ENCODE measurements at places on chromosomes 6 and 20.

DNA sequence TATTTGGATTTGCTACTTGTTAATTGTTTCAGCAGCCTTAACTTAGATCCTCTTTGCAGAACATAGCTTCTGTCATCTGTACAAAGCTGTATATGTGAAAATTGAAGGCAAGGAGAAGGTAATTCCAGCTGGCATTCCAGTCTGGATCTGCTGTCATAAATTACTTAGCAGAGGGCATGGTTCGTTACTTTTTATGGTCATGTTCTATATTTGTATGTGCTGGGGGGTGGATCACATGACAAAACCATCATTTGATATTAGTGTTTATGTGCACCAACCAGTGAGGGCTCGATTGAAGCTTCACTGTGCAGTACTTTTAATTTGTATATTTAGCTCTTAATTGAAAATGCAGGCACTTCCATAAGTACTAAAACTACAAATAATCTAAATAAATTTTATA lies 80.2 kb downstream of the CAP2 start:
- no peak for DNase-seq

DNA sequence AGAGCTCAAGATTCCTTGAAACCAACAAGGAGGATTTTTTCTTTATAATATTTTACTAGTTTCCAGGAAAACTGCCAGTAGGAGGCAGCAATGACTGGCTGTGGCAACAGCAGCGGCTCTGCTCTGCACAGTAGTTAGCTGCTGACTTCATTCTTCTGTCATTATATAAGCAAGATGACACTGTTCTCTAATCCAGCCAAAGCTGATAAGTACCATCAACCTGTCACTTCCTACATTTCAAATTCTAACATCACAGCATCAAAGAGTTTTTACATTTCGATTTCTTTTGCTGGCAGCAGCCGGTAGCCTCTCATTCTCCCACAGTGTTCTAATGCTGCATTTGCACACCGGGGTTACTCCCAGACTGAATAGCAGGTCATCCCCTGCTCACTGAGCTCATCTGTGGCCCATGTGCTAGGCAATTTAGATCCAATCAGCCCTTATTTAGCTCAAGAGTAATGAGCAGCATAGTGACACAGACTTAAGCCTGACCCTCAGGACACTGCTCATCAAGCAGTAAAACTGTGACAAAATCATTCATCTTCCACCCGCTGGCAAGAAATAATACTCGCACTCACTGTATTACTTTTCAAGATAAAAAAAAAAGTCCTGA lies 67.8 kb downstream of the MMS22L start:
- DNase-seq = peak; percentile 62

DNA sequence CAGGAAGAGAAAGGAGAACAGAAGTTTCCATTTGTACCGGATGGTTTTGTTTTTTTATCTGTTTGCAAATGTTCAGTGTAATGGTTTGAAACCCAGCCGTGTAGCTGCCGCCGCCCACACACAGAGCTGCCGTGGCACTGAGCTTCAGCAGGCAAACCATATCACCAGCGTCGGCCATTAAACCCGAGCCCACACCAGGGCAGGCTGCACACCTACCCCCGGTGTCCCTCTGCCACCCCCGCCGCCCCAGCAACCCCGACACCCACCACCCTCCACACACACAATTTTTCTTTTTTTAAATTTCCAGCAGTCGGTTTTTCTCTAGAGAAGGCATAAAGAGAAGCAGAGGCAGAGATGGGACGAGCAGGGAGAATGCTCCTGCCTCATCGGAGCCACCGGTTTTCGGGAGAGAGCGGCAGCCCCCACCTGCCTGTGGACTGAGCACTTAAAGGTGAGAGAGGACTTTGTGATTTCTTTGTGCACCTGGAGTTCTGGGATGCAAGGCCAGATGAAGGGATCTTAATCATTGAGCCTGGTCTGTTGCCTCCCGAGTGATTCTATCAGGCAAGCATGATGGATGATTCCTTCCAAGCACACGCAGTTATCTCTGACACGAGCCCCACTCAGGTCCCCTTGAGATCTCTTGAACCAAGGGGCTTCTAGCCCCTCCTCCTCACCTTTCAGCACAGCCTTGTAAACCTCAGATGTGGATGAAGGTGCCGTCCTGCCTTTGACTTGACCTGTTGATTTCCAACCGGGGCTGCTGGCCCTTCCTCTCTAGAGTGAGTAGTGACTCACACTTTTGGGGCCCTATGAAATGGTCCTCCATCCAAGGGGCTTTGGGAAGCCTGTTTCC lies 17.5 kb upstream of the ZNF831 start:
- DNase-seq = no peak

- DNase-seq = no peak
Measured at GRCh38 chr6:35054106-35054742, 86.9 kb downstream of the TCP11 start.

DNA sequence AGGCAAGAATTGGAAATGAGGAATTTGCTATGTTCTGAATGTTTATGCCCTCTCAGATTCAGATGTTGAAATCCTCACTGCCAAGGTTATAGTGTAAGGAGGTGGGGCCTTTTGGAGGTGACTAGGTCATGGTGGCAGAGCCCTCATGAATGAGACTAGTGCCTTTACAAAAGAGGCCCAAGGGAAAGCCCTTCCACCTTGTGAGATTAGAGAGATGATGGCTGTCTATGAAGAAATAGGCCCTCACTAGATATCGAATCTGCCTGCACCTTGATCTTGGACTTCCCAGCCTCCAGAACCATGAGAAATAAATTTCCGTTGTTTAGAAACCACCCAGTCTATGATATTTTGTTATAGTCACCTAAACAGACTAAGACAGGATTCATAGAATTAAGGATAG lies 10.4 kb downstream of the ASIP start:
- no peak for DNase-seq

- no peak for DNase-seq
Measured at GRCh38 chr6:52649536-52650160, 21.3 kb upstream of the TMEM14A start.

GRCh38 chr6:80143419-80143937 lies 37.0 kb downstream of the BCKDHB start:
- peak; percentile 95 for DNase-seq

- DNase-seq = peak; percentile 12
Measured at GRCh38 chr20:44832724-44833123, 22.4 kb upstream of the RIMS4 start.

GRCh38 chr6:90484385-90484784 lies 102.5 kb downstream of the MAP3K7 start:
- no peak for DNase-seq

DNA sequence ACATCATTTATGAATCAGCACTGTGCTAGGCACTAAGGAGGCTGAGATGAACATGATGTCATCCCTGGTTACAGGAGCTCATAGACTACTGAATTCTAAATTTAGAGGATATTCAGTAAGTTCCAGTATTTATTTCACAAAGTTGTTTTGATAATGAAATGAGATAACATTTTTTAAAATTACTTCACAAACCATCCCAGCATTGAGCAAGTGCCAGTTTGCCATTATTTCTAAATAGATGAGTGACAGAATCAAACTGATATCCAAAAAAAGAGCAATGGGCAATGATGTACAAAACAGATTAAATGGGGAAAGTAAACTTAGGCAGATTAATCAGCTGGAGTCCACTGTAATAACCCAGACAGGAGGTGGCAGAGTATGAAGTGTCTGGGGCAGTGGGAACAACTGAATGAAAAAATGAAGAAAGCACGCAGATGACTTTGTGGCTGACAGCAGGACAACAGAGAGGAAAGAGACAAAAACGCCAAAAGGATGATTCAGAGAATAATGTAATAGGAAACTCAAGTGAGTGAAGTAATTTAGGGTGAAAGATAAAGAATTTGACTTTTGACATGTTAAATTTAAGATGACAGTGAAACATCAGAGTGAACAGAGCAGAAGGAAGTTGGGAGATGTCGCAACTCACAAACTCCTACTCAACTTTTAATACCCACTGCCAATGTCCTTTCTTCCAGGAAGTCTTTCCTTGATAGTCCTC lies 70.2 kb downstream of the RCAN2 start:
- peak; percentile 9 for DNase-seq

DNA sequence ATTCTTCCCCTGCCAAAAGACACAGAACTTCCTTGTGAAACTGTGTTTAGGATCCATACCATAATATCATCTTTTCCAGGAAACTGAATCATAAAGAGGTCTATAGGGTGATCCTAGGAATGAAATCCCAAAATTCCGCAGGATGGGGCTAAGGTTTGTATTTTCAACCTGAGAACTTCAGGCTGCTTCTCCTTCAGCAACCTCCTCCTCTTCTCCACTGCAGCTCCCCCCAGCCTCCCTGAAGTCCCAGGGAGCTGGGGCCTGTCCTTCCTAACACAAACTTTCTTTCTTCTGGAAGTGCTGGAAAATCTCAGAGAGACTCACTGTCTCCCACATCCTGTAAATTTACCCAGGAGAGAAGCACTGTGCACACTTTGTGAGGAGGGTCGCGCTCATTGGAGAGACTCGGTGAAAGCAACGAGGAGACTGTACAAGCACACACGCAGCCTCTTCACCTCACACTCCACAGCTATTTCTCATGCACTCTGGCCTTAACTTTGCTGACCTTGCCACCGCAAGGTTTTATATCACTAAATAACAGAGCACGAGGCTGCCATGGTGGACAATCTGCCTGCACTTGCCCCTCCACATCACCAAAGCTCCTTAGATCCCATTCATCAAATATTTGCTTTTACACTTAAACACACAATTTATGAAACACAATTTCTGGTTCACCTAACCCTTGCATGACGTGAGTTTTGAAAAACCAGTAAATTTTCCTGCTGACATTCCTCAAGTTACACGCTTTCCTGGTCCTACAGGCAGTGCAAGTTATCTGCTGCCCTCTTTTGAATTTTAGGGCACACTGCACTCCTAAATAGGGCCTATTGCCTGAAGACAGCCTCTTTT lies 14.3 kb downstream of the ID4 start:
- DNase-seq = peak; percentile 62

- DNase-seq = peak; percentile 36
Measured at GRCh38 chr6:116476002-116476678, 15.0 kb downstream of the CALHM6 start.

DNA sequence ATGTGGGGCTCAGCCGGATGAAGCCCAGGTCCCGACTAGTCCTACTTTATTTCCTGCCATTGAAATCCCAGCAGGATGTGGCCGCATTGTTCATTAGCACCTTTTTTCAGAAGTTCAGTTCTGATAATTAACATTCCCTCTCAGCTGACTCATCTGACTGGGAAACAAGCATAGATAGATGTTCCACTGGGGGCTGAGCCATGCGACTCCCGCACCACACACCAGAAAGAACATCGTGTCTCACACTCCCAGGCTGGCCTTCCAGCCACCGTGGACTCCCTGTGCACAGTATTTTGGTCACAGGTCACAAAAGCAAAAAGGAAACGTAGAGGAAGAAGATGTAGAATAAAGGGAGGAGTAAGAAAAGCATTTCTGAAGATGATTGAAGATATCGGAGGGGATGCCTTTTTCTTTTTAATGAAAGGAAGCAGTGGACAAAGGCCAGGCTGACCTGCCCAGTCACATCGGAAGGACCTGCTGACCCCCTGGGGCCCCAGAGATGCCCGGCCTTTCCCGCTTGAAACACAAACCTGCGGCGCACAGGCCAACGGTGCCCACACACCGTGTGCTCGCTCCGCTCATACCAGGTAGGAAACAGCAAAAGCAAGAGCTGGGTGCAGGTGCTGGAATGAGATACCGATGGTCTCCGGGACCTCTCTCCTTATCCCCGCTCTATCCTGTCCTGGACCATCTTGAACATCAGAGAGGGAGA lies 11.8 kb downstream of the RPS6KA2 start:
- DNase-seq = peak; percentile 19

DNA sequence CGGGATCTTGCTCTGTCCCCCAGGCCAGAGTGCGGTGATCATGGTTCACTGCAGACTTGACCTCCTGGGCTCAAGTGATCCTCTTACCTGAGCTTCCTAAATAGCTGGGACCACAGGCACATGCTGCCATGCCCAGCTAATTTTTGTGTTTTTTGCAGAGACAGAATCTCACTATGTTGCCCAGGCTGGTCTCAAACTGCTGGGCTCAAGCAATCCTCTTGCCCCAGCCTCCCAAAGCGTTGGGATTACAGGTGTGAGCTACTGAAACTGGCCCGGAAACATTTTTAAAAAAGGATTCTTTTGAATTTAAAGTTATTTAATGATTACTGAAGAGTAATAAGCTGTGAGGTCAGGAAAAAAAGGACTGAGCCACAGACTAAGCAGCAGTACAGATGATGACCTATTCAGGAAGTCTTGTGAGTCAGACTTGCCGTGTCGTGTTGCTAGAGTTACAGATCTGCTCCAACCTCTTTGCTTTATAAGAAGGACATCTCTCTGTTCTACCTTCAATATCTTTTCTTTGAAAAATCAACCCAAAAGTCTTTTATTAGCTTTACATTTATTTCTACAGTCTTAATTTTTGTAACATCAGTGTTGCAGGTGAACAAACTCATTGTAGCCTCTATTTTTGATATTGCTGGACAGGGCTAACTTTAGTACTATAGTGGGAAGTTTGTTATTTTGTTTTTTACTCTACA lies 108.7 kb downstream of the NCOA3 start:
- DNase-seq = peak; percentile 74

DNA sequence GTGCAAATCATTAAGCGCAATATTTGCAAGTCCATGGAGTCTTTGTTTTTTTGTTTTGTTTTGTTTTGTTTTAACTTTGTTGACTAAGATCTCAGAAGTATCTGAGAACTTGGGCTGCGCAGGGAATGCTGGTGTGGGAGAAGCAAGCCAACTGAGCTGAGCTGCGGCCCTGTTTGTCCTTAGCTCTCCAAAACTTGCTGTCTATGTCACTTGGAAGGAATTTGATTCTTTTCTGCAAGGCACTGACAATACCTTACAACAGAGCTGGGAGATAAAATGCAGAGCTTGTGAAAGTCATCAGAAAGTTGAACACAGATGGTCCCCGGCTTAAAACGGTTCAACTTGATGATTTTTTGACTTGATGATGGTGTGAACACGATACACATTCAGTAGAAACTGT lies 5.4 kb downstream of the SLC22A23 start:
- no peak for DNase-seq

- peak; percentile 32 for DNase-seq
Measured at GRCh38 chr20:38599410-38599882, 2.2 kb upstream of the ARHGAP40 start.

DNA sequence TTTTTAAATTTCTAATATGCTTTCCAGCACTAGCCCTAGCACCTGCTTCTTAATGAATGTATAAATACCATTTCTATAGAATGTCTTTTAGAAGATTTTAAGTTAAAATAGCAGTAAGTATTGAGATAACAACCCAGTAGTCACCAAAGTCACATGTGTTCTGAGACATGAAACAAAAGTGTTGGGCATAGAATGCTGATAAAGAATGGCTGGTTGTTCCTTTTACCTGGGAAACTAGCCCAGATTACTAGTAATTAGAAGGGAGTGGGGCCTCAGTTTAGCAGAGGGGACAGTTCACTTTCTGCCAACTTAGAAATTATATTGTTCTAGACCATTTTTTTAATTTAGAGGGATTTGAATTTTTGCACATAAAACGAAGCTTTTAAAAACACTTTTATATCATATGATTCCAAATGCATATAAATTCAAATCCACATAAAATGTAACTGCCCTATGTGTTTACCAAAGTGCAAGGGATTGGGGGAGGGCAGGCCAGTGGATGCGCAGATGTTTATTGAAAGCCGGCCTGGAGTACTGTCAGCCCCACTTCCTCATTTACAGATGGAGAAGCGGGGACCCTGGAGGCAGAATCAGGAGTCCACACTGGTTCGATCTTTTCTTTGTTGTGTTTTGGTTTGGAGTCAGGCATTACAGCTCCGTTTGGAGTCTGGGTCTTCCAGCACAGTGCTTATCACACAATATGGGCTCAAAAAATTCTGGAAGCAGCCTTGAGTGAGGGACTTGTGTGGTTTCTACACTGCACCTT lies 139.8 kb downstream of the ZDHHC14 start:
- DNase-seq = no peak

- no peak for DNase-seq
Measured at GRCh38 chr6:145116591-145117178, 618.6 kb downstream of the EPM2A start.

GRCh38 chr20:63223121-63223825 lies 7.3 kb upstream of the YTHDF1 start:
- DNase-seq = peak; percentile 41
